ENCODE measurements at places on chromosomes 6 and 20. TPM values are rescaled to one million over a fixed set of nuclear protein-coding genes. Genes with fewer than 3 reads are reported as not detected.

DEF6 gene
- total RNA-seq: 0.05 TPM

DACT2 gene
- total RNA-seq: 0.65 TPM

BNIP5 gene
- not detected for total RNA-seq

CASS4 gene
- total RNA-seq: 0.03 TPM

HEBP2 gene
- 22.4 TPM for total RNA-seq

Data from A549 treated with RU486 at 1 μM for 4 hours (cell line).